ENCODE measurements at places on chromosomes 7 and 10.

DNA sequence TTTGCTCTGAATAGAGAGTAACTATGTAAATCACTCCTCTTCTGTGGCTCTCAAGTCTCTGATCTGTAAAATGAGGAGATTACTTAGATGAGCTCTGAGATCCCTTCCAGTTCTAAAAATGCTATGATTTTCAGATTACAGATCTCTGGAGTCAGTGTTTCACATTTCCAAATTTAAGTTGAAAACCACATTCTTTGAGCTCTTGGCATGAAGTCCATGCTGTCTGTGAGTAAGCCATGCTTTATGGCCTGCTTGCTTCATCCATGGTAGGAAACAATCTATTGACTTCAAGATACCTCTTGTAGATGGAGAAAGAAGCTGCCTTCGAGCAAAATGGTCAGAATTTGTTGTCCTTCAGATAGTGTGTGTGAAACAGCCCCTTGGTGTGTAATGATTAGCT is 64.9 kb downstream of the CELF2 start:
- no peaks in the 10 kb centered on the region for H3K4me1 ChIP-seq
- H3K36me3 ChIP-seq = no peaks in the 10 kb centered on the region
- no peaks in the 10 kb centered on the region for H3K27me3 ChIP-seq
- no peak for DNase-seq
- no peak overlapping the region for H3K4me3 ChIP-seq

GRCh38 chr7:22120391-22121053 is 174.8 kb upstream of the CDCA7L start:
- H3K27me3 ChIP-seq = no peaks in the 10 kb centered on the region
- no peak overlapping the region for H3K4me3 ChIP-seq
- no peak overlapping the region for H3K27ac ChIP-seq
- no peaks in the 10 kb centered on the region for H3K36me3 ChIP-seq

DNA sequence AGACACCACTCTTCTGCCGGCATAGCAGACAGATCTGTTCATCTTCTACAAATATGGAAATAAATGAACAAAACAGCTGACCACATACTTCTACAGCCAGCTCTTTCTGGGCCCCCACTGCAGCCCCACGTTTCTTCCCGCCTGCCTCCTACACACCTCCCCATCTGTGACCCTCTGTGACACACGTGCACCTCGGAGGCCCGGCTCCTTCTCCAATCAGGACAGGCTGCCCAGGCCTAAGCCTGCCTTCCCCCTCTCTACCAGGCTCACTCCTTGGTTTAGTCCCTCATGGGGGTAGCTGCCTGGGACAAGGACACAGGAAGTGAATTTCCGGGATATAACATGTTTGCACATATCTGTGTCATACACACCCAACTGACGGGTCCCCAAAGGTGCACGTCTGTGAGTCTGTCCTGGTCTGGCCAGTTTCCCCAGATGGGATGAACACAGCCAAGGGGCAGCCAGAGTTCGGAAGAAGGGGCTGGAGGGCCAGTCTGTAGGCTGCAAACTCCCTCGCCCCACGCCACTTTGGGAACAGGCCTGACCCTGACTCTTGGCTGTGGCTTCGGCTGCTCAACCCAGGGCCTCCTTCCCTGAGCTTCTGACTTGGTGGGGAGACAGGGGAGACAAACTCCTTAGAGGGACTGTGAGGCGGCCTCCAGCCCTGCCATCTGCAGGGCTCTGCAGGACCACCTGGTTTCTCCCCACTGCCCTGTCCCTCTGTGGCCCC is 30.3 kb downstream of the PITRM1 start:
- no peaks in the 10 kb centered on the region for H3K27me3 ChIP-seq
- no peak overlapping the region for H3K27ac ChIP-seq
- no peak overlapping the region for H3K4me3 ChIP-seq

- H3K4me3 ChIP-seq = no peak overlapping the region
- no peak overlapping the region for H3K27ac ChIP-seq
- H3K4me1 ChIP-seq = no peaks in the 10 kb centered on the region
- no peaks in the 10 kb centered on the region for H3K27me3 ChIP-seq
Measured at GRCh38 chr7:79377097-79377496, 76.4 kb downstream of the MAGI2 start.

DNA sequence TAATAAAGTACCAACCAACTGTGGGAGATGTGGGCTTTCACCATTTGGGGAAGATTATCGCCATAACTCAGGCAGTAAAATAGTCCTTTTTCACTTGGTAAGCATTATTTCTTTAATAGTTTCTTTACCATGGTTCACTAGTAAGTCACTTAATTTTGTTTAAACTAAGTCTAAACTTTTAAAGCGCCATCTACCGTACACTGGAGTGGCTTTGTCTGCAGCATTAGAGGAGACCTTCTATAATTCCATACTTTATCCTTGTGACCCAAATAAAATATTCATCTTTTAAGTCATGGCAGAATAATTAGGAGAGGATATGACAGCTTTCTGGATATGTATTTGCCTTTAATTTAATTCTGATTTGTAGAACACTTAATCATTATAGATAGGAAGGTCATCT is 468.0 kb downstream of the MAGI2 start:
- H3K4me3 ChIP-seq = no peak overlapping the region
- H3K36me3 ChIP-seq = no peaks in the 10 kb centered on the region
- DNase-seq = no peak
- H3K27ac ChIP-seq = no peak overlapping the region
- no peaks in the 10 kb centered on the region for H3K4me1 ChIP-seq

DNA sequence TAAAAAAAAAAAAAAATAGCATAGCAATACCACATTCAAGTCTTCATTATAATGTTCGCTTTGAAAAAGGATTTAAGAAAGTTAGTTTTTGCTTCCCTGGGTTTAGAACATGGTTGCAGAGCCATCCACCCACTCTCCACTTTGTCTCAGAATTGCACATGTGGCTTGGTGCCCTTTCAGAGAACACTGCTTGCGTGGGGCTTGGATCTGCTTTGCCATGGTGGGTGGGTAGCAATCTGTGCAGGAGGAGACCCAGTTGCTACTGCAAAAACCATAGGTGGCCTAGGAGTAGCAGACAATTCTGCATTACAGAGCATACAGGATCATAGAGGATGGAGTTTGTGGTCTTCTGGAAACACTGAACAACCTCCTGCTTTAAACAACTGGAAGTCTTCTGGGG is 421.4 kb upstream of the CELF2 start:
- no peaks in the 10 kb centered on the region for H3K36me3 ChIP-seq
- peaks cover 4% of the 10 kb centered on the region for H3K27me3 ChIP-seq
- H3K4me3 ChIP-seq = no peak overlapping the region
- no peak overlapping the region for H3K27ac ChIP-seq
- DNase-seq = no peak
- no peaks in the 10 kb centered on the region for H3K4me1 ChIP-seq

DNA sequence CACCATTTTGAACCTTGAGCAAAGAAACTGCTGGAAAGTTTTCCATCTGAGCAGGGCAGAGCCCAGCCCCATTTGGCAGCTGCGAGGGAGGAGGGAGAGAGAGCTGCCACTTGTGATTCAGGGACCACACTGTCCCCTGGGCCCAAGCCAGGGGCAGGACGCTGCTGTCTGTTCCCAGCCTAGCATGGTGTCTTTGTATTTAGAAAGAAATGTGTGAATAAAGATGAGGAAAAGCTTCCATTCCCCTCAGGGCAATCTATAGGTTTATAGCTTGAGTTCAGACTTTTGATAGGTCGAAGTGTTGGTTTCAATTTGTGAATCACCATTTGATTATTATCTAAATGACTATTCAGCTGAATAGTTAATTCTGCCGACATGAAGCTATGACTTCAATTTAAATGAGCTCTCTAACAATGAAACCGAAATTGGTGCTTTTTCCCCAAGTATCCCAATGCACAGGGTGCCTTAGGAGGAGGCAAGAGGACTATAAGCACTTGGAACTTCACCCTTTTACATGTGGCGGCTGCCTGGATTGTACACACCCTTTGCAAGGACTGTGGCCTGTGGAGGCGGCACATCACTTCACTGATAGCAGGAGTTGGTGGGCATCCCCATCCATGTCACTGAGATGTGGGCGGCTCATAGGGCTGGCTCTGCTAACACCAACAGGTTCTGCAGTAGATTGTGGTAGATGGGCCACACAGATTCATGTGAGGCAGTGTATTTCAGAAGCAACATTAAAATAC is 223.5 kb downstream of the CCDC3 start:
- H3K36me3 ChIP-seq = no peaks in the 10 kb centered on the region
- H3K27me3 ChIP-seq = no peaks in the 10 kb centered on the region
- H3K27ac ChIP-seq = no peak overlapping the region
- no peak for DNase-seq

DNA sequence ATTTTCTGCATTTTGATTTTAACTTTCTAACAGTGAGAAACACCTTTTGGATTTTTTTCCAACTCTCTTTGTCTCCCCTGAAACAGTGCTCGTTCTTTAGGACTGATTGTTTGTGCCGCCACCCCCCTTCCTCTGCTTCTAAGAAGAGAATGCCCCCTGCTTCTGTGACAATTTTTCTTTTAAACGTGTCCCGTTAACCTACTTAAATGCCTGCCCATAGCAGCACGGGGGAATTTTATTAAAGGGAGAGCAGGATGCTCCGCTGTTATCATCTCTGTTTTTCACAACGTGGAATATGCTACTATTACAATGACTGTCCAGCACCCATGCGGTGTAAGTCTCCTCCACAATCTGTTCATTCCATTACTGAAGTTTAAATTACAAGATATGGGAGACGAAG is 67.8 kb downstream of the SVIL start:
- H3K4me3 ChIP-seq = no peak overlapping the region
- peaks cover 5% of the 10 kb centered on the region for H3K4me1 ChIP-seq
- no peaks in the 10 kb centered on the region for H3K27me3 ChIP-seq
- H3K36me3 ChIP-seq = no peaks in the 10 kb centered on the region
- no peak overlapping the region for H3K27ac ChIP-seq

DNA sequence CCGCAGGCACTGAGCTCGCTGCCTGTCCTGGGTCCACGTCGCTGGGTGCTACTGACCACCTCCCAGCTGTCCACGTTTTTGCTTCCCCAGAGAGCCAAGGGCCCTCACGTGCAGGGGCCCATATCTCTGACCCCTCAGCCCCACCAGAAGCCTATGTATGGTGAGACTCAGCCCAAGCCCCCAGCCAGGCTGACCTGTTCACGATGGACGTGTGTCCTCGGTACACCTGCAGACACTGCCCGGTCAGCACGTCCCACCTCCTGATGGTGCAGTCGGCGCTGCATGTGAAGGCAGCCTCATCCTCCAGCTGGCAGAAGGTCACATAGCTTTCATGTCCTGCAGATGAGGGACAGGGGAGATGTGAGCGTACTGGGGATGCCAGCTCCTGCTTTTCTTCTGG is 9.9 kb downstream of the WDR86 start:
- DNase-seq = no peak
- H3K36me3 ChIP-seq = no peaks in the 10 kb centered on the region
- H3K27me3 ChIP-seq = no peaks in the 10 kb centered on the region
- no peak overlapping the region for H3K27ac ChIP-seq

GRCh38 chr10:20954519-20954918 is 57.4 kb upstream of the NEBL start:
- H3K4me1 ChIP-seq = no peaks in the 10 kb centered on the region
- H3K36me3 ChIP-seq = no peaks in the 10 kb centered on the region
- H3K4me3 ChIP-seq = no peak overlapping the region

GRCh38 chr7:119918185-119918584 is 354.8 kb upstream of the KCND2 start:
- H3K36me3 ChIP-seq = no peaks in the 10 kb centered on the region
- no peaks in the 10 kb centered on the region for H3K4me1 ChIP-seq
- H3K4me3 ChIP-seq = no peak overlapping the region
- no peak overlapping the region for H3K27ac ChIP-seq
